ENCODE measurements at places on chromosomes 1 and 21. TPM values are rescaled to one million over a fixed set of nuclear protein-coding genes. Genes with fewer than 3 reads are reported as not detected.

GRCh38 chr21:46184625-46185555 is 631 bp upstream of the SPATC1L start:
- peak; percentile 88 for DNase-seq

GRCh38 chr1:16430606-16431005 is 6.6 kb downstream of the SPATA21 start:
- DNase-seq, result no peak

The C1QTNF12 gene
- polyA plus RNA-seq, result 8.2 TPM

DNA sequence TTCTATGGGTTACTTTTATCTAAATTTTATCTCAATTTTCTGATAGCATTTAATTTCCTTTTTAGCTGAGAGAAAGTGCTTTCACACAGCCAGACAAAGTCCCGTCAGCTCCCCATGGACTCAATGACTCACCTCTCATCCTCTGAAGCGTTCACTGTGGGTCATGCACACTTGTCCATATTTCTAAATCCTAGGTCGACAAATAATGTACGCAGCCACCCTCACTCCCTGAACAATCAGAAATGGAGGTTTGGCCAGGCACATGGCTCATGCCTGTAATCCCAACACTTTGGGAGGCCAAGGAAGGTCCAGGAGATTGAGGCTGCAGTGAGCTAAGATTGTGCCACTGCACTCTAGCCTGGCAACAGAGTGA is 42.4 kb upstream of the COA6 start:
- DNase-seq, result no peak

The PGD gene
- polyA plus RNA-seq, result 188 TPM

The CNIH3 gene
- polyA plus RNA-seq, result 10.5 TPM

DNA sequence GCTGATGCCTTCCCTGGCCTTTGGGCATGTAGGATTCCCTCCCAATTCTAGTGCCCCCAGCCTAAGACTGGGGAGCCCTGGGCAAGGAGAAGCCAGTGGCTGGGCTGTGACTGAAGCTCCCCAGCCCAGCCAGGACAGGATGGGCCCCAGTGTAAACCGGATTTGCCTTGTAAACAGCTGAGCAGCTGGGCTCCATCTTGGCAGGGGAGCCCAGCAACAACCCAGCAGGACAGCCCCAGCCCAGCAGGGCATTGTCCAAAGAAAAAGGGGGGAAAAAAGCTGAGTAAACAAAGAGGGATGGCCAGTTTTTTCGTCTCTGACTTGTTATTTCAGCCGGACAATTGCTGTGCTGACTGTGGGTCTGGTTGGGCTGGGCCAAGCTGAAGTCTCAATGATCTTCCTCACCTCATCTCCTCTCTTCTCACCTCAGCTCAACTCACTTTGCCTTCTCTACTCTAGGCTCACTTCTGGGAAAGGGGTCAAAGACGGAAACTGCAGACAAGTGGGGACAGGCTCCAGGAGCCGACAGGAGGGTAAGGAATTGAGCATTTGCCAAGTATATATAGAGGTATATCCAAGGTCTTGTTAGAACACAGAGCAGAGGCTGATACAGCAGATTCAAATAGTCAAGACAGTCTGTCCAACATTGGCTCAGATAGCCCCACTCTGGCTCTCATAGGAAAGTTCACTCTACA is 97.7 kb downstream of the TMEM53 start:
- DNase-seq, result peak; percentile 53

DNA sequence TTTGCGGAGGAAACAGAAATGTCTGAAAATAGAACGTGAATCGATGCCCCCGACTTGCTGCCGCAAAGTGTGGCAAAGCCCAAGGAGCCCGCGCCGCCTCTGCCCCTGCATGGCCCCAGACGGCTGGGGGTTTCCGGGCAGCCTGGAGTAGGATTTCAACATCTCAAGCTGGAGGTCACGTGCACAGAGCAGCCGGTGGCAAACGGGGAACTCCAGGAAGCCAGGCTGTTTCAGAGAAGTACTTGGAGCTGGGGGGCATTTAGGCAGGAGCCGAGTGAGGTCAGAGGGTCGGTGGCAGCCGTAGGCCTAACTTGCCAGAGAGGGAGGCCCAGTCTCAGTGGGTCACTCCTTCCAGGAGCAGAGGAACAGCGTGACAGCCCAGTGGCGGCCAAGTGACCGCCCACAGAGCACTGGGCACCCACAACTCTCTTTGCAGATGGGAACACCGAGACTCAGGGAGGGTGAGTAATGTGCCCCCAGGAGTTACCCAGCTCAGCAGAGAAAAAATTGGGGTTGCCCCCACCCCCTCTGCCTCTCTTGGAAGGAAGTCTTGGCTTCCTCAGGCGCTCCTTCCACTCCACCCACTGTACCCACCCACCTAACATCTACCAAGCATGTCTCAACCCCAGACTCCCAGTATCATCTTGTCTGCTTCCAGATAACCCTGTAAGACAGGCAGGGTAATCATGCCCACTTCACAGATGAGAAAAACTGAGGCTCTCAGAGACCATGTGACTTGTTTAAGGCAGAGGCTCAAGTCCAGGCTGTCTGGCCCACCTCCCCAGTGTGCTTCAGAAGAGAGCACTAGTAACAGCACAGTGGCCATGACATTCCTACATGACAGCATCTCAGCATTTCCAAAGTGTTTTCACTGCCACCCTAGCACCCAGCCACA is 179.4 kb downstream of the HIVEP3 start:
- DNase-seq, result peak; percentile 69

The ERICH3 gene
- 0.78 TPM for polyA plus RNA-seq

The CRNN gene
- not detected for polyA plus RNA-seq

- DNase-seq, result no peak
Measured at GRCh38 chr21:37742115-37742514, 174.1 kb downstream of the KCNJ6 start.

The CRB1 gene
- 3.3 TPM for polyA plus RNA-seq

DNA sequence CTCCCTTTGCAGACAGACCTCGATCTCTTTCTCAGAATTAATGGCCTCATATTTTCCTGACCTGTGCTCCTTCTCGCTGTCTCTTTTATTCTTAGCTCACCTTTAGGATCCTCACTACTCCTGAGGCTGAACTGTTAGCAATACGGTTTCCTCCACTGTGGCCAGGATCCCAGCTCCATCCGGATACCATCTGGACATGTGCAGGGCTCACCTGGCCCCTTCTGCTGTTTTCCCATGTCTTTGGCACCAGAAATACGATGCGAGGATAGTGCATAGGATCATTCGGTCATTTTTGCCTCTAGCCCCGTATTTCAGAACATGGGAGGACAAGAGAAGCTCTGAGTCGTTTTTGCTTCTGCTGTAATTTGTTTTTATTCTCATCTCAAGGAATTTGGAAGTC is 108.5 kb upstream of the KIF26B start:
- DNase-seq, result no peak

- DNase-seq, result no peak
Measured at GRCh38 chr1:226688808-226689207, 50.3 kb downstream of the ITPKB start.

The C1QA gene
- 10.1 TPM for polyA plus RNA-seq

GRCh38 chr1:89273324-89273778 is 691 bp upstream of the GBP5 start:
- no peak for DNase-seq

- peak; percentile 100 for DNase-seq
Measured at GRCh38 chr1:23344111-23344986, at the start of gene HNRNPR. Gene HNRNPR, minus strand, starts transcription at chr1:23344284. Its CDS starts 3,276 bp downstream, at chr1:23341008.

GRCh38 chr1:158118713-158119402 is 61.8 kb upstream of the CD1D start:
- no peak for DNase-seq

The ELF3 gene
- polyA plus RNA-seq, result 60.0 TPM

- DNase-seq, result no peak
Measured at GRCh38 chr1:24878775-24879742, 51.0 kb downstream of the RUNX3 start.

The SPRTN gene
- polyA plus RNA-seq, result 15.5 TPM

- DNase-seq, result no peak
Measured at GRCh38 chr1:173353350-173353749, 123.8 kb upstream of the PRDX6 start.

- DNase-seq, result no peak
Measured at GRCh38 chr1:91397605-91398004, 7.0 kb downstream of the HFM1 start.

The HNRNPCL2 gene
- polyA plus RNA-seq, result not detected

GRCh38 chr1:233629305-233629935 is 15.5 kb downstream of the KCNK1 start:
- no peak for DNase-seq

GRCh38 chr1:55506740-55507577 is 291.8 kb upstream of the USP24 start:
- no peak for DNase-seq

The ARHGEF16 gene
- 17.6 TPM for polyA plus RNA-seq

The AIDA gene
- polyA plus RNA-seq, result 72.3 TPM

The KRTAP13-3 gene
- not detected for polyA plus RNA-seq

DNA sequence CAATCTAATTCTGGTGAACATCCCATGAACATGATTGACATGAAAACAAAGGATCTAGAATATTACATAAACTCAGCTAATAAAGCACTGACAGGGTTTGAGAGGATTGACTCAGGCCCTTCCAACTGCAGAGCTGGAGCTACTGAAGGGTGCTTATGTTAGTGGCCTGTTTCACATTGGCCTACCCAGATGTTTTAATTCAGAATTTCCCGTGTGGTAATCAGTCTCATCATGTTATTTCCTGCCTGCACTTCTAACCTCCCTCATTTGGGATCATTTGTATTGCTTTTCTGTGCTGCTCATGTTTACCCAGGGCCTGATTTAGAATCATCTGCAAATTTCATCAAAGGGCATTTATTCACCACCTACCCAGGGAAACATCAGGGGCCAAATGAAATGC is 270.3 kb downstream of the PLPP3 start:
- no peak for DNase-seq

GRCh38 chr21:38619480-38619879 is 121.2 kb upstream of the ERG start:
- no peak for DNase-seq

DNA sequence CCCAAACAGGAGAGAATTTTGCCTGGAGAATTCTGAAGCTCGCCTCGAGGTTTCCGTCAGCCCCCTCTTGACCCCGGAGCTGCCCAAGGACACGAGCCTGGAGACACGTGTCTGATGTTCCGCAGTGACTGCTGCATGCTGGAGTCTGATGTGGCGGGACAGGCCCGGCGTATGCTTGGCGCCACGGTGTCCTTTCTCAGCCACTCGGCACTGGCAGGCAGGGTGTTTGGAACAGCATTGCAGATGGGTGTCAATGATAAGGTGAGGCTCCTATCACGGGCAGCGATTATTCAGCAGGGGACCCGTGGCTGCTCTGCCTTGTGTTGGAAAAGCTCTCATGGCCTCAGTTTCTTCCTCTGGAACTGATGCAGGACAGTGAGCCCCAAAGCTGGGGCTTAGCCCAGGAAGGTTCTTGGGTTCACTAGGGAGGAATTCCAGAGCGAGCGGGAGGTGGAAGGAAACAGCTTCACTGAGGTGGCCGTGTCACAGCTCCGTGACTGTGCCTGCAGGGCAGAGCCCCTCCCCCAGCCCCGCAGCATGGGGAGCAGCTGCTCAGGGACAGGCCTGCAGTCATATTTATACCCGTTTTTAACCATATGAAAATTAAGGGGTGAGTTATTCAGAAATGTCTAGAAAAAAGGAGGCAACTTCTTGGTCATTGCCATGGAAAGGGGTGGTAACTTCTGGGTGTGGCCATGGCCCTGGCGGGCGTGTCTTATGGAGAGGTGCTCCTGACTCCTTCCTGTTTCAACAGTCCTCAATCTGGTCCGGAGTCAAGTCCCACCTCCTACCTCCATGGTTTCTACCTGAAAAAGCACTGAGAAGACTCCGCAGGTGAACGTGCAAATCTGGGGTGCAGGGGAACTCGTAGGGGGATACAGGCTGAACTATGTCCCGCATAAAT is 123.4 kb downstream of the SIK1 start:
- no peak for DNase-seq

- no peak for DNase-seq
Measured at GRCh38 chr21:30900881-30901280, 19.5 kb upstream of the KRTAP11-1 start.

- no peak for DNase-seq
Measured at GRCh38 chr1:3668585-3669300, 16.4 kb downstream of the TP73 start.

- DNase-seq, result no peak
Measured at GRCh38 chr1:181319907-181320306, 163.4 kb upstream of the CACNA1E start.

GRCh38 chr1:205229916-205230700 is 2.4 kb downstream of the TMCC2 start:
- DNase-seq, result no peak

DNA sequence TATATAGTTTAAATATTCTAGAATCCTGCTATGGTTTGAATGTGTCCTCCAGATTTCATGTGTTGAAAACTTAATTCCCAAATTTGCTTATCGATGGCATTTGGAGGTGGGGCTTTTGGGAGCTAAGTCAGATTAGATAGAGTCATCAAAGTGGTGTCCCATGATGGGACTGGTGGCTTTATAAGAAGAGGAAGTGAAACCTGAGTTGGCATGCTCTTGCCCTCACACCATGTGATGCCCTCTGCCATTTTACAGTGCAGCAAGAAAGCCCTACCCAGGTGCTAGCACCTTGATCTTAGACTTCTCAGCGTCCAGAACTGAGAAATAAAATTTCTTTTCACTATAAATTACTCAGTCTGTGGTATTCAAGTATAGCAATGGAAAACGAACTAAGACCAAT is 111.3 kb downstream of the TGFB2 start:
- DNase-seq, result no peak

GRCh38 chr1:55519937-55520683 is 304.9 kb upstream of the USP24 start:
- DNase-seq, result no peak

The ADGRL4 gene
- polyA plus RNA-seq, result 22.0 TPM

DNA sequence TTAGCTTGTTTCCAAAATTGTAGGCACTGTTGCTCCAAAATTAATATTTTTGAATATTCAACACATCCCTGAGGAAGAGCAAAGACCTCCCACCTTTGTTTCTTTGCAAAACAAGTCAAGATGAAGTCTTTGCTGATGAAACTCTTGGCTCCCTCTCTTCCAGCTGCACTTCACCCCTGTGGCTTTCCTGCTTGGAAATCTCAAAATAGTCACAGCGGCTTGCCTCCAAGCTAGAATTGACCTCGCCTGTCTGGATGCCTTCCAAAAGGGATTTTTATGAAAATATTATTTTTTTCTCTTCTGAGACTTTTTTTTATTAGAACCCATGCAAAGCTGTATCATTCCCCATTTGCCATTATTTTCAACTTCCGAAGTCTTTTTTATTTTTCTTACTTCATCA is 71.1 kb upstream of the MROH9 start:
- no peak for DNase-seq

- no peak for DNase-seq
Measured at GRCh38 chr1:182580736-182581135, 8.3 kb downstream of the RNASEL start.

The TNFRSF18 gene
- polyA plus RNA-seq, result 0.38 TPM

The ATP6V1G3 gene
- polyA plus RNA-seq, result 3.2 TPM

All from left kidney (tissue), 8 donors.